ENCODE measurements at places on chromosomes 6 and 20.

DNA sequence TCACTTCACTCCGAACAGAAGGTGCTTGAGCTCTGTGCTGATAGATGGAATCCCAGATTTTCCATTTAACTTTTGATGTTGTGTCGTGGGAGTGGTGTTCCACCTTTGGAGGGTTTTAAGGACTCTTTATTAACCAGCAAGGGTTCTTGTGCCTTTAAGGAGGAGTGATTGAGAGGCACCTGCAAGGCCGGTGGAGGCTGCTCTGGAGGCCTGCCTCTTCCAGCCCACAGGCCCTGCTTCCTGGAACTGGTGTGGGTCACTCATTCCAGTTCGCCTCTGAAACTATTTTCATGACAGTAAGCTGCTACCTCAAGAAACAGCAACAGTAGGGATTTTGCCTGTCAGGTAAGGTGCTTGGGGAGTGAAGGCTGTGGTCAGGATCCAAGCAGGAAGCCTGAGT lies 58.8 kb upstream of the APCDD1L start:
- no peak for DNase-seq

DNA sequence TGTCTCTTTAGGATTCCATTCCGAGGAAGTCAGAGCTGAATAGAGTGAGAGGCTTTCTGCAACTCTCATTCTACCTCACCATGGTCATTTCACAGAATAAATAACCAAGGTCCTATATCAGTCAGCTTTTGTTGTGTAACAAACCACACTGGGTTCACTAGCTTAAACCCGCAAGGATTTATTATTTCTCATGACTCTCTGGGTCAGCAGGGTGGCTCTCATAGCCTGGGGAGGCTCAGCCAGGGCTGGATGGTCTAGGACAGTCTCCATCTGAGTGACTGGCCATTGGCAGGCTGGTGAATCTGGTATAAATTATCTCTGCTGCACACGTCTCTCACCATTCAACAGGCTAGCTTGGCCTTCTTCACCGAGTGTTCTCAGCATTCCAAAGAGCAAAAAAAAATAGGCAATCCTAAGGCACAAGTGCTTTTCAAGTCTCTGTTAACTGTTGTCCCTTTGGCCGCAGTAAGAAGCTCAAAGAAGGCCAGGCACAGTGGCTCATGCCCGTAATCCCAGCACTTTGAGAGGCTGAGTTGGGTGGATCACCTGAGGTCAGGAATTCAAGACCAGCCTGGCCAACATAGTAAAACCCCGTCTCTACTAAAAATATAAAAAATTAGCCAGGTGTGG lies 39.7 kb downstream of the ISM1 start:
- no peak for DNase-seq

DNA sequence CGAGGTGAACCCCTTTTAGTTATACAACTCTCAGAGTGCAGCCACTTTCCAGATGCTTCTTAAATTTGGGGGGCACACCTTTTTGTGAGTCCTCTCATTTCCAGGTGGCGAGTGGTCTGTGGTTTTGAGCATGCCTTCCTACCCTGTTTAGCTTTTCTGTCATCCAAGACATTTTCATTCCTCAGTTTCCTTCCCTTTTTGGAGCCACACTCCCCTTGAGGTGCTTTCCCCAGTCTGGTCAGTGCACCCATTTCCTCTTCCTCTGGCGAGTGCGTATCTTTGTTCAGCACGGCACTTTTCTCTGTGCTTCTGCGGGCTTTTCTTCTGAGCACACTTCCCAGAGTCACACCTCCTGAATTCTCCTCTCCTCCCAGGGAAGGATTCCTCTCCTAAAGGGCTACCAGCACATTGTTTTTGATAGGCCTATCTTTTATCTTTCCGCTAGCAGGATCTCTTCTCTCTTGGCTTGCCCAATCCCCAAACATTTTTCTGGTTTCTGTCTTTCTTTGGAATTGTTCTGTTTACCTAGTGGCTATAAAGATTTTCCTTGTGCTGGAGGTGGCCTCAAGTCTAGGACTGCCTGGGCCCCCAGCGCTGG lies 1.4 kb downstream of the PHF20 start:
- DNase-seq, result peak; percentile 62

GRCh38 chr20:50338479-50339391 lies 148.1 kb downstream of the CEBPB start:
- peak; percentile 40 for DNase-seq

GRCh38 chr6:7561153-7561964 lies 19.9 kb downstream of the DSP start:
- no peak for DNase-seq

DNA sequence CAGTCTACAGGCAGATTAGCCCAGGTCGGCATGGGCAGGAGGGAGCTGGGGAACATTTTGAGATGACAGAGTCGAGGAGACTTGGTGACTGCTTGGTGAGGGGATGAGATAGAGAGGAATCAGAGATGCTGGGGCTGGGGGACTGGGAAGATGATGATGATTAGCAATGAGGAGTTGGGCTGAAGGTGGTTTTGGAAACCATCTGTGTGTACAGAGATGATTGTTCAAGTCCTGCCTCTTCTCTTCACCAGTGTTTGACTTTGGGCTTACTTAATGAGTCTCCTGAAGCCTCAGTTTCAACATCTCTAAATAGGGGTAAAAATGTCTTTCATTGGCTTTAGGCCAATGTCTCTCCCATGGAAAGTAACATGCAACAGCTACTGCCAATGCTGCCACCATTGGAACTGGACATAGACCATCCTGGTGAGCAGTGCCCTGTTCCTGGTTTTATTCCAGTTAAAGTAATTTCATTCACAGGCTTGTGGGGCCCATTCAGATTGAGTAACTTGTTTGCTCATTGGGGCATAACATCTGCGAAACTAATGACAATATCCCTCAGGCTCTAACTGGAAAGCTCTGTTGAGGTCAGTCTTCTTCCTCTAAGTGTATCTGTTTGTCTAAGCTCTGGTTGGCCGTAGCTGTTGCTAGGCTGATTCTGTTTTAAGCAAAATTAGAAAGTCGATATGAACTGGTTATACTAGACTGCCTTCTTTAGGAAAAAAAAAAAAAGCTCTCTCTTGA lies 99.1 kb downstream of the ARMC2 start:
- no peak for DNase-seq

GRCh38 chr6:46655803-46656202 lies 3.0 kb downstream of the SLC25A27 start:
- no peak for DNase-seq

DNA sequence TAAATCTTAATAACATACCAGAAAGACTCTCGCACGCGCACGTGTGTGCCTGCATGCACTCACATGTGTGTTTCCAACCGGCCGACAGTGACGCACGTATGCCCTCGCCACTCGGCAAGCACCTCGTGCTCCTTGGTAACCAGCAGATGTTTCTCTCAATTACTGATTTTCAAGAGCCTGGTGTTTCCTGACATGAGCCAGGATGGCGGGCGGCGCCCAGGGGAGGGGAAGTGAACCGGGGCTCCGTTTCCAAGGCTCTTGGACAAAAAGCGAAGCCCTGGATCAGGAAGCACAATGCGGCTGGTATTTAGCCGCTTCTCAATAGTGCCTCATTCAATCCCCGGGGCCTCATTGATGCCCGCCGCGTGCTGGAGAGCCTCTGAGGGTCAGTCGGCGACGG lies 37.7 kb downstream of the PMEPA1 start:
- DNase-seq, result peak; percentile 53

- DNase-seq, result no peak
These were observed 71.7 kb downstream of the PLAGL1 start for GRCh38 chr6:143936347-143936746.

DNA sequence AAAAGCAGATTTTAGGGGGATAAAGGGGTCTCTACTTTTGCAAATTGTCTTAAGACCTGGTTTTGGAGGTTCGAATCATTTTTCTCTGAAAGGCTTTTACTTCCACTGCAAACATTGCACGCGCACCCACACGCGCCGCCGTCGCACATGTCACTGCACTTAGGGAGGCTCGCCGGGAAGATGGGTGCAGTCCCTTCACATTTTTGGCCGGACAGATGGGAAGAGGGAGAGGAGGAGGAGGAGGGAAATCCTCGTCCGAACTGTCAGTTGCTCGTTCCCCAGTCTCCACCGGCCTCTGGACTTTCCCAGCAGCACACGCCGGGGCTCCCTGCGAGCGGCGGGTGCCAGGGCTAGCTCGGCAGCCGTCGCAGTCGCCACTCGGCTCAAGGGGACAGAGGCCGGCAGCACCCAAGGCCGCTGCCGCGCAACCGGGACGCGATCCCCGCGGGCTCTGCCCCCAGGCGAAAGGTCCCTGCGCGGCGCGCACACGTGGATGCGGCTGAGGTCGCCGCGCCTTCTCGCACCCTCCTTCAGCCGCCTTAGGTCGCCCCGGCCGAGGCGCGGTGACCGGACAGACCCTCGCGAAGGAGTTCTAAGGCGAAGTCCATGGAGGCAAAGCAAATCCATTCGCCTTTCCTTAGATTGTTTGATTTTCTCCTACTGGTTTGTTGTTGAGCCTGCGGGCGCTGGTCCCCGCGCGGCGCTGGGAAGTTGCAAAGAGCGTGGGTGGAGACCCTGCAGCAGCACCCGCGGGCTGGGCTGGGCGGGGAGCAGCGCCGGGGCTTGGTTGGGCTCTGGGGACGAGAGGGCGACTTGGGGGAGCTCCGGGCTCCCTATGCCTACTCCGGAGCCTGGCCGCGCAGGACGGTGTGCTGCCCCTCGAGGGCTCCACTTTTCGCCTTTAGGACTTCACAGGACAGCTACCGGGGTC lies 1.2 kb downstream of the MYB start:
- DNase-seq, result peak; percentile 32

DNA sequence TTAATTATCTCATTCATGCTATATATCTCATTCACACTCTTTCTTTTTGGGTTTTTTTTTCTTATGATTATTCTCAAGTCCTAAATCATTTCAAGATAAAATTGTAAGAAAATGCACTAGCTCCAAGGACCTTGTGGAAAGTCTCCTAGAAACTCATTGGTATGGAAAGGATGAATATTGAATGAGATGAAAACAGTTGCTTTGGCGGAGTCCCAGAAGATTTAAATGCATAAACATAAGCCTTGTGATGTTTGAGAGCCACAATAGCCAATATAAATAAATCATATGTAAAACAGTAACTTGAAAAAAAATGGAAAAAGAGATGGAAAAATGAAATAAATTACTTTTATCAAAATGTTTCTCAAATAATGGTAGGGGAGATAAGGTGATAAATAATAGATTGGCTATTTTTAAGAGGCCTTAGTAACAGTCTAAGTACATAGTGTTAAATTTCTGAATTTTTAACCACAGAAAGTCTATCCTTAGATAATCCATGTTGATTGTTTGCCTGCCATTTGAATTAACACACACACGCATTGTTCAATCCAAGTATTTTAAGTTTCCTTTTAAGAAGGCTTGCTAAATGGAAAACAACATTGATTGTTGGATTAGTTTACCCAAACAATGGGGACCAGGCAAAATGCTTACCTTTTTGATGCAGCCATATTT lies 81.1 kb upstream of the CD2AP start:
- DNase-seq, result no peak

GRCh38 chr20:35034145-35034544 lies 58.5 kb downstream of the TRPC4AP start:
- no peak for DNase-seq

GRCh38 chr6:82364087-82365015 lies 734 bp downstream of the TPBG start:
- DNase-seq, result no peak

GRCh38 chr20:10902576-10903282 lies 228.9 kb upstream of the JAG1 start:
- DNase-seq, result peak; percentile 9

DNA sequence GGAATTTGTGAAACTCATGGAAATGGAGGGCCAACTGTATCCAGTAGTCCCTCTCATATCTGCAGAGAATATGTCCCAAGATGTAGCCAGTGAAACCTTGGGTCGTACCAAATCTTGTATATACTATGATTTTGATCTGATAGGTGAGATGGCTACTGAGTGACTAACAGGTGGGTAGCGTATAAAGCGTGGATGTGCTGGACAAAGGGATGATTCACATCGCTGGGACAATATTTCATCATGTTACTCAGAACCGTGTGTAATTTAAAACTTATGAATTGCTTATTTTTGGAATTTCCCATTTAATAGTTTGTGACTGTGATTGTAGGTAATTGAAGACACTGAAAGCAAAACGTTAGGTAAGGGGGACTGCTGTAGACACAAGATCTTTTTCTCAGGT lies 144.1 kb downstream of the SMAP1 start:
- no peak for DNase-seq

DNA sequence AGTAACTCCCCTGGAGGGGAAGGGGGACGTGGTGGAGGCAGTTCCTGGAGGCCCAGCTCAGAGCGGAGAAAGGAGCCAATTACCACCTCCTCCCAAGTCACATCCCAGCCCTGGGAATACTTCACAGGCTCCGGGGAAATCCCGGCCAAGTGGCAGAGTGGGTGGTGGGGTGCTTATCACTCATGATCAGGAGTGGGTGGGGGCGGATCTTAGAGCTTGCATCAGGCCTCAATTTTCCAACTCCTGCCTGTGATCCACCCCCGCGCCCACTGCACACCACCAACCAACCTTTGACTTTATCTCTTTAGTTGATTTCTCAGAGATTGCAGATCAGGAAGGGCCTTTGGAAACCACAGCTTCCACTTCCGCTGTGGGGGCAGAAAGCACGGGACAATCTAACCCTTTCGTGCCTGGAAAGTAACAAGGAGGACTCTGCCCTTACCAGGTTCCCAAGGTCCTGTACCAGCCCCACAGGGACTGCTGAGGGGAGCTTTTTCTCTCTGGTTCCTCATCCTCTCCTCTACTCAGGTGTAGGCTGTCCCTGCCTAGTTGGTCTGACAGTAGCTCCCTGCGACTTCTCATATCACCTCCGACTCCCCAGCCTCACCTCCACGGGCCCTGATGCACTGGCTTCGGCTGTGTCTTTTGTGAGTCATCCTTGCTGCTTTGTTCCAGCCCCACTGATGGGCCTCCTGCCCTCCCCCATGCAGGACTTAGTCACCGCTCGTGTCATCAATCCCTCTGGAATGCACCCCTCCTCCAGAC lies 24.9 kb upstream of the IER3 start:
- DNase-seq, result peak; percentile 54

DNA sequence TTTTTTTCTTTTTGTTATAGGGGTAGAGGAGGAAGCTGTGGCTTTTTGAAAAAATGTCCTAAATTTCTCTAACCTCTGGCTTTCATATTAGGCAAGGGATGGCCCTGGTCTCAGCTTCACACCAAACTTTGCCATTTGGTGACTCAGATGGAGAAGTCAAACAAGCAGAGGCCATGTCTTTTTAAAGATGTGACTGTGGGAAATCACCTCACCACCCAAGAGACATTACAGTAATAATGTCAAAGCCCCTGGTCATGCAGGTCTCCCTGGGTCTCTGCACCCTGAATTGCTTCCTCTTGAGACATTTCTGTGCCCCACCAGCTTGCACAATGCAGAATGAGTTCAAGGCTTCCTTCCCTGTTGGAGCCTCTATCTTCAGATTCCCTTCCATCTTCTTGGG lies 39.5 kb upstream of the ADGRF5 start:
- no peak for DNase-seq

- DNase-seq, result peak; percentile 64
These were observed 812 bp downstream of the MYMX start for GRCh38 chr6:44217332-44218143.

GRCh38 chr6:89371849-89372505 lies 19.5 kb upstream of the UBE2J1 start:
- peak; percentile 92 for DNase-seq

- no peak for DNase-seq
These were observed 17.5 kb upstream of the EFCAB8 start for GRCh38 chr20:32841174-32841573.

All from Ammon's horn (tissue), 1 donor.